ENCODE measurements at places on chromosomes 13 and 19.

DNA sequence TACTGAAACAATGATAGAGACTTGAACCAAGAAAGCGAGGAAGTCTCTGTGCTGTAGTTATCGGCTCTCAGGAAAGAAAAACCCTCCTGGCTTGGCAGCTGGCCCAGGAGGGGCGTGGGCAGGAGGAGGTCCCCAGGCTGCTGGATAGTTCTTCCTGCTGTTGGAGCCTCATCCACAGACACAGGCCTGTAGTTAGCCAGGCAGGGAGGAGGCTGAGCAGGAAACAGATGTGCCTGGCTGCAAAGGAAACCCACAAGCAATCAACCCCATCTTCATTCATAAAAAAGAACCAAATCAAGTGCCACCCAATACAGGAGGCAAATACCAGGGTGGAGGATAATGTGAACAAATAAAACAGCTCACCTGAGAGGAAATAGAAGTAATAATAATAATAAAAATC, 86.2 kb downstream of the IRS2 start:
- no peak for DNase-seq

DNA sequence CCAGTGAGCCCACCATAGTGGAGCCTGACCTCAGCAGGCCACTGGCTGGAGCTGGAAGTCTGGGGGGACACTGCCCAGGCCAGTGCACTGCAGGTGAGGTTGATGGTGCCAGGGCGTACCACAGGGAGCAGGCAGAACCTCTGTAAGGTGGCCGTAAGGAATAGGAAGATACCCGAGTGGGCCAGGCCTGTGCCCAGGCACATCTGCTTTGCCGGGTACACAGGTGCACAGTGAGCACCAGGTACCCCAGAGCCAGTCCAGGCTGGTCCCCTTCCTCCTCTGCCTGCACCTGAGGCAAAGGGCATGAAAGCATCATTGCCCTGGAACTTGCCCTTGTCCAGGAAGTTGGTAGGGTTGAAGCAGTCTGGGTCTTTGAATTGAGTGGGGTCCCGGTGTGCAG, 9.5 kb downstream of the EGLN2 start:
- no peak for DNase-seq

DNA sequence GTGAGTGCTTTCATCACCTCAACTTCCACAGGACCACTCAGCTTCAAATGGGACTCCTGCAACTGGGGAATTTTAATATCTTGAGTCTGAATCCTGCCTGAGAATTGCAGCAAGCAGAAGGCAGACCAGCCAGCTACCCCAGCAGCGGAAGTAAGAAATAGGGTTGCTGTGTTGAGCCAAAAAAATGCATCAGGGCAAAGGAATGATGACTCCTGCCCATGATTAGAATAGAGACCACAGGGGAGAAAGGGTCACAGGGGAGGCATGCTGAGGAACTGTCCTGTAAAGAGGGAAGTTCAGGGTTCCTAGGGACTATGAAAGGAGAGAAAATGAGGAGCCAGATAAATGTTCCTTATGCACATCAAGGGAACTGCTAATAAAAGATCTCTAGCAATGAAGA, 370.2 kb downstream of the KCTD12 start:
- DNase-seq, result no peak

DNA sequence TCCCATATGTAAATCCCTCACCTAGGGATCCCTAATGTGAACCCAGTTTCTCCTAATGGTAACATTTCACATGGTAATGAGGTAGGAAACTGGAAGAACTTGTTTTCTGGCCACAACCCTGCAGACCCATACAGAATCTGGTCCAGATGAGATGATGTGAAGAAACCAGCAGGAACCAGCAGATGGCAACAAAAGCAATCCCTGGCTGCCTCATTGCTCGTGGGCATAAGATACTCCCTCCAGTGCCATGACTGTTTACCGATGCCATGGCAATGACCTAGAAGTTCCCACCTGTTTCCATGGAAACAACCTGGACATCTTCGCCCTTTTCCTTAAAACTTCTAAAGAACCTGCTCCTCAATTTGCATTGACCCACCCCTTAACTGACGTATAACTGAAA, 1.4 kb upstream of the CD209 start:
- DNase-seq, result no peak

- DNase-seq, result no peak
Observed at GRCh38 chr19:30069535-30070197, 127.6 kb downstream of the URI1 start.

GRCh38 chr19:46350029-46350757, 3.3 kb downstream of the PPP5C start:
- DNase-seq, result peak; percentile 37
